Suprapubic skin (tissue), 4 donors: ENCODE measurements at places on chromosomes 6 and 20. TPM values are rescaled to one million over a fixed set of nuclear protein-coding genes. Genes with fewer than 3 reads are reported as not detected.

HLA-DPA1 gene
- 86.9 TPM for total RNA-seq

EPB41L2 gene
- total RNA-seq: 11.4 TPM

RBBP8NL gene
- total RNA-seq: 3.7 TPM

DAAM2 gene
- 17.6 TPM for total RNA-seq

DNA sequence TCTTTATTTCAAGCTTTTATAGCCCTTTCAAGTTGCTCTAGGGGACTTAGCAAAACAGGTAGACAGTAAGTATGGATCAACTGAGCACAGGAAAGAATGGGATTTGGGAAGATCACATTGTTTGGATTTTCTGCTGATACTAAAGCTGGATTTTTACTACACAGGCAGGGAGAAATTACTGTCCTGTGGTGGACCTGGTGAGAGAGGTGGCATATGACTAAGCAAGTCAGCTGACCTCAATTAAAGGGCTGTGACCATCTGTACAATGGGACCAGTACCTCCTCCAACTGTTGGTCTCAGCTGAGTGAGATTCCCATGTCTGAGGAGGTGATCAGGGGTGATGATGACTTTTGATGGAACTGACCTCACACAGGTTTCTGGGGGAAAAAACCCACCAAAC is 28.0 kb downstream of the RREB1 start:
- no peak for DNase-seq

DNA sequence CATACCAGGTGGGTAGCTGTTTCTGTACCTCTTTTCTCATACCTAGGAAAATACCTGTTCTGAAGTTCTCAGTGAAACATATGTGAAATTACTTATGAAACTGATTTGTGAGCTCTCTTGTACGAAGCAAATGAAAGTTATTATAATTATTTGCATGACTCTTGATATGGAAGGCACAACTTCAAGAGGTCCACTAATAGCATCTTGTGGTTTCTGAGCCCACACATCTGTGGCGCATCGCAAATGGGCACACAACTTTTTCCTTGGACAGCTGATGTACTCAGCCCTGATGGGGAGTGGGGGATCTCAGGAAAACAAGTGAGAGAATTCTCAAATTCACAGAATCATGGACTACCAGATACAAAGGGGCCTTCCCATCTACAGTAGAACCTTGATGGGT is 432.3 kb downstream of the CD83 start:
- DNase-seq: no peak

DNA sequence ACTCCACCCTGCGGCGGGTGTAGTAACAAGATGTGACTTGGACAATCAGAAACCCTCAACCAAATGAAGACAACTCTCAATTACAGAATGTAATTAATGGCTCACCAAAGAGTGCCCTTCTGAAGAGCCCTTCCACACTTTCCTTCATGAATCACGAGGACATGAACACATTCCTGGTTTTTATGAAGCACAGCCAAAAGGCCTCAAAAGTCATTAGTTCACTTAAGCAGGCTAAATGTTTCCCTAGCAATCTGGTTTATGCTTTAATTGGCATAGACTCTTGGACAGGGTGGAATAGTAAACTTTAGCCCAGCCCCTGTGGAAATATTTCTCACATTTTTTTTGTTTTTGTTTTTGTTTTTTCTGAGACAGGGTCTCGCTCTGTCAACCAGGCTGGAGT is 20.5 kb downstream of the CPNE5 start:
- DNase-seq: no peak

DNA sequence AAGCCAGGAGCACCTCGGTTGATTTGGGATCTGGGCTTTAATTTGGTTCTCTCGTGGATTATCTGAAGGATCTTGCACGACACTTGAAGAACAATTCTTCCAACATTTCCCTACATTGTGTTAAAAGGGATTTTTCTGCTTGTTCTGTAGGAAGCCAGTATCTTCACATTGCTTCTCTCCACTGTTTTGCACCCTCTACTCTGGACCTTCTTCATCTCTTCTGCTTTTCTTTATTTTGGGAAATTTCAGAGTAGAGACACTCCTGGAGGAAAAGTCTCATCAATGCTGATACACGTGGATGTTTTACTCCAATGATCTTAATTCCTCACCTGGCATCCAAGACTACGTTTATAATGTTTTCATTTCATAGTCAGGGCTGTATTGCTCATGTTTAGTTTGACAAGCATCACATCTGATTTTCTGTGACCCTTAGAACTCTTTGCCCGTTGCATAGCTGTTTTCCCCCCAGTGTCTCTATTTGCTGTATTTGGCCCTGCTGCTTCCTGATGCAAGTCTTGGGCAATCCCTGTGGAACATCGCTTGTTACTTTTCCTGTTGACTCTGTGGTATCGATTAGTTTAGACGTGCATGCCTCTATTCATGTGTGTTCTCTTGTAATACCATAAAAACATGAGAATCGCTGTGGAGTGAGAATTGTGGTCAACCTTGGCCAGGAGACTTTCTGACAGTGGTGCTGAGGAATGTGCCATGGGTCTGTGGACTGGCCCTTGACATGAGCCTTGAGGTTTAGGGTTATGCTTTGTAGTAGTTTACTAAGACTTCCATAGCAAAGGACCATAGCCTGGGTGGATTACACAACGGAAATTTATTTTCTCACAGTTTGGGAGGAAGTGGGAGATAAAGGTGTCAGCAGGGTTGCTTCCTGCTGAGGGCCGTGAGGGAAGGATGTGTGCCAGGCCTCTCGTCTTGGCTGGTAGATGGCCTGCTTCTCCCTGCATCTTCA is 12.5 kb downstream of the PLCB1 start:
- DNase-seq: no peak

- no peak for DNase-seq
Measured at GRCh38 chr6:31797588-31797987, 2.0 kb upstream of the VARS1 start.

- no peak for DNase-seq
Measured at GRCh38 chr6:153962555-153962954, 76.5 kb upstream of the OPRM1 start.

DNA sequence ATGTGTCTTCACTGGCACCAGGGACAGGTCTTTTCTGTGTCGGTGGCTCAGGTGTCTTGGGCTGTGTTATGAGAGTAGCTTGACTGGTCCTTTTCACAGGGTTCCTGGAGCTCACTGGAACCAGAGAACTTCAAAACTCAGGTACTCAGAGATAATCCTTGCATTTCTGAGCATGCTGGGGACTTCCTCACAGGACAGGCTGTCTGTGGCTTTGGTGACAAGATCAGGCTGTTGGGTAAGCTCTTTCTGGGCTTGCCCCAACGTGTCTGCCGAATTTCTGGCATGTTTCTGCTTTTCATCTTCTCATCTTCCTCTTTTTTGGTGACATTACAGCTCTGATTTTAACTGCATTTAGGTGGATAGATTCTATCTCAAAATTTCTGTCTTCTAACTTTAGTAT is 270.0 kb downstream of the CDH26 start:
- DNase-seq: no peak

DNA sequence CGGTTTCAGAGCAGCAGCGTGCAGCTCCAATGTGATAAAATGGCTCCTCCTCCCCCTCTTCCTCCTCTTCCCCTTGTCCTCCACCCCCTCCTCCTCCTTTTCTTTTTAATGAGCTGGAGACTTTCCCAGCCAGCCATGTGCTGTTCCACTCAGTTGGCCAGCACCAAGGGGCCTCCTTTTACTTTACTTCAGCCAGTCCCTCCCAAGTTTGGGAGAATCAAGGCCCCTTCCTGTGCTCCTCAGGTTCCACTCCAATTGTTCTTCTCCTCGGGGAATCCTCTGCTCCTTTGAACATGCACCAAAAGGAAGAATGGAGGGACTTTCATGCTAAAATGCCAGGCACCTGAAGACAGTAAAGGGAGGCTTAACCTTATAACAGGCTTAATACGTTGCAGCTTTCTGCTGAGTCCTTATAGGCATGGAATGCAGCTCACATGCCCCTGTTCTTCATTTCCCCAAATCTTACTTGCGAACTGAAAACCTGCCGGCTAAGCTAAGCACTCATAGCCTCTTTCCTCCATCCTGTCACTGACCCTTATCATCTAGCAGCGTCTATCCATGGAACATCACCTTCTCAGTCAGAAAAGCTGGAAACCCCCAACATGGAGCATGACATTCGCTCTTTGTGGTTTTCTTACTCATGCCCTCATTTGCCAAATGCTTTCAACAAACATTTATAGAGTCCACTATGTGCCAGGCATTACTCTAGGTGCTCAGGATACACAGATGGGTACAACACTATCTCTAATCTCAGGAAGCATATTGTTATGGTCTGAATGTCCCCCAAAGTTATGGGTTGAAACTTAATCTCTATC is 170.6 kb downstream of the PHACTR1 start:
- DNase-seq: no peak

DNA sequence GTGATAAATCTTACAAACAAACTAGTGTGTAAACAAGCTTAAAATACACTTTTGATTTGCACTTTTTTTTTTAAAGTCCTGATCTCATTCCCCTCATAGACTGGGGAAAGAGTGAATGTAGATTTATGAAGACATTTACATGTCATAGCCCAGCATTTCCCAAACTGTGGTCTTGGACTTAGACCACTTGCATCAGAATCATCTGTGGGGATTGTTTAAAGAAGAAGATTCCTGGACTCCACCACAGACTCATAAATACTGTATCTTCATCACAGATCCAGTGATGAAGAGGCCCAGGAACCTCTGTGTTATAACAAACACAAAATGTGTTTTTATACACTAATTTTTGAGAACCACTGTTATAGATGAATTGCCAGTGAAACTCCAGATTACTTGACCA is 99.5 kb downstream of the KCNQ5 start:
- no peak for DNase-seq

- no peak for DNase-seq
Measured at GRCh38 chr6:33123732-33124524, 48.1 kb downstream of the HLA-DPB1 start.

GRCh38 chr6:42424906-42425474 is 26.7 kb downstream of the TRERF1 start:
- no peak for DNase-seq
